Mesothelial cell of epicardium (in vitro differentiated cells): ENCODE measurements at places on chromosomes 7 and 10. TPM values are rescaled to one million over a fixed set of nuclear protein-coding genes. Genes with fewer than 3 reads are reported as not detected.

PDGFA gene
- total RNA-seq, result 74.0 to 78.8 TPM (median 75.3 TPM) in 3 replicates

PPP2R2D gene
- total RNA-seq, result 32.9 to 34.0 TPM (median 33.3 TPM) in 3 replicates

GATA3 gene
- total RNA-seq, result 59.6 to 67.4 TPM (median 63.6 TPM) in 3 replicates

GRCh38 chr10:124090601-124091209, 2.7 kb downstream of the CHST15 start:
- H3K27ac ChIP-seq, result no peak overlapping the region
- no peaks in the 10 kb centered on the region for H3K36me3 ChIP-seq
- H3K27me3 ChIP-seq, result peaks cover 16% of the 10 kb centered on the region
- no peak for DNase-seq
- H3K4me1 ChIP-seq, result peaks cover 41% of the 10 kb centered on the region

DNA sequence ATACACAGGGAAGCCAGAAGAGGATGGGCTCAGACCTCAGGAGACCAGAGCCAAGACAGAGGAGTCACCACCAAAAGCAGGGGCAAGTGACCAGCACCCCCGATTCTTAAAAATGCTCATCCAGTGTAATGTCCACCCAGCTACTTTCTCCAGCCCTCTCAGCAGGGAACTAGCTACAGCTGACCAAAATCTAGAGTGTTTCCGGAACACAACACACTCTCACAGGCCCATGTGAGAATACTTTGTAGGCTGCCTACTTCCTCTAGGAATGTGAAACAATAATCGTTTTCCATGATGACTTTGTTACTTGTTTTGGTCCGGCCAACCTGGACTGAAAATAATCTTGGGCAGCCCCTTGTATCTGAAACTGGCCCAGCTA, 14.5 kb downstream of the PSAP start:
- peak overlapping the region; percentile 96 for H3K27ac ChIP-seq
- no peaks in the 10 kb centered on the region for H3K27me3 ChIP-seq
- no peak for DNase-seq
- peaks cover 4% of the 10 kb centered on the region for H3K36me3 ChIP-seq
- no peak overlapping the region for H3K4me3 ChIP-seq

- no peak overlapping the region for H3K27ac ChIP-seq
- H3K4me3 ChIP-seq, result no peak overlapping the region
- no peaks in the 10 kb centered on the region for H3K4me1 ChIP-seq
These were observed 213.0 kb downstream of the BUB3 start for GRCh38 chr10:123367195-123367594.

GRCh38 chr7:101586906-101587677, 42.0 kb downstream of the MYL10 start:
- peak; percentile 29 for DNase-seq
- H3K36me3 ChIP-seq, result no peaks in the 10 kb centered on the region
- H3K4me3 ChIP-seq, result no peak overlapping the region
- peak overlapping the region; percentile 53 for H3K27ac ChIP-seq
- peaks cover 18% of the 10 kb centered on the region for H3K27me3 ChIP-seq
